ENCODE measurements at places on chromosomes 16 and 17.
A peak's percentile ranks its signal among the peaks of the same experiment; 100 is the strongest.

DNA sequence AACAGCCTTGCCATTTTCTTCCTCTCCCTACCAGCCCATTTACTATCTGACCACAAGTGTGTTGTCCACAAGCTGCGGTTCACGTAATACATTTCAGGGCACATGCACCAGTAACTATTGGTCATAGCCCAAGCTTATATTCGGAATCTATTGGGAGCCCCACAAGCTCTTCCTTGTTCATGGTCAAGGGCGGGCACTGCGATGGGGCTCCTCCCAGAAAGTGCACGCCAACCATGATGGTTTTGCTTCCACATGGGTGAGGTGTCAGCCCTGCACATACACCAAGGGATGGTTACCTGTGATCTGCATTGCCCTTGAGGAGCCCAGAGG lies 12.1 kb downstream of the THRA start:
- DNase-seq: no peak

- DNase-seq: no peak
These were observed 714 bp downstream of the TNS4 start for GRCh38 chr17:40500709-40501108.

DNA sequence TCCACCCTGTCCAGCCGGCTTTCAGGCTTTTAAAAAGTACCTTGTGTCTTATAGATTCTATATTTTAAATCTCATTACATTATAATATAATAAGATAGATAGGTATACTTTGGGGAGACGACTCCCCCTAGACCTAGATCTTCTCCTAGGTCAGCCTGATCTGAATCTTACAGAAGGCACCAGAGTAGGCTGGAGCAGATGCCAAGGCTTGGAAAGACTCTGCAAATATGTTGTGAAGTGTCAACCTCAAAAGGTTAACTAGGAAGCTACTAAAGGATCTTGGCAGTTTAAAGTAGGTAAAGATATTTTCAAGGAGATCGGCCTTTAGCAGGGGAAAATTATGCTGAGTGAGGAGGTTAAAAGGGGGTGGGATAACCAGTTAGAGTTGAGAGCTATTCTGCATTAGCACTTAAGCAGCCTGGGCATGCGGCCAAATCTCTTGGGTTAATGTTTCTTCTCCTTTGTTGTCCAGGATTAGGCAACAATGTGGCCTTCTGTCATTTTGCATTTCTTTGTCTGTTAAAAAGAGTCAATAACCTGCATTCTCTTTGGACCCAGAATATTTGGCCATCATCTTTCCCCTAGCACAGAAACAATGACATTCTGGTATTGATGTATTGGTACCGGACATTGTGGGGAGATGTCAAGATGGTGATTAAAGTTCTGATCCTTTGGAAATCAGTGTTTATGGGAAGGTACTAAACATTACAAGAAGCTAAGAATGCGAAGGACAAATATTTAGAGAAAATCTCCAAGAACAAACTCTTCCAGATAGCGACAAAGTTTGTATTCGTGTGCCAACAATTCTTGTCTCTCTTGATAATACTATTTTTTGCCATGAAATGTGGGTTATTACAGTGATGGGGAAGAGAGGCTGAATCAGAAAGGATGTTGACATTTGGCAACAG lies 51.2 kb upstream of the DHX40 start:
- DNase-seq: peak; percentile 82

GRCh38 chr16:6038941-6039645 lies 941.5 kb upstream of the EEF2KMT start:
- DNase-seq: no peak

- peak; percentile 65 for DNase-seq
These were observed 1.8 kb downstream of the KCNJ2 start for GRCh38 chr17:70171159-70171558.

DNA sequence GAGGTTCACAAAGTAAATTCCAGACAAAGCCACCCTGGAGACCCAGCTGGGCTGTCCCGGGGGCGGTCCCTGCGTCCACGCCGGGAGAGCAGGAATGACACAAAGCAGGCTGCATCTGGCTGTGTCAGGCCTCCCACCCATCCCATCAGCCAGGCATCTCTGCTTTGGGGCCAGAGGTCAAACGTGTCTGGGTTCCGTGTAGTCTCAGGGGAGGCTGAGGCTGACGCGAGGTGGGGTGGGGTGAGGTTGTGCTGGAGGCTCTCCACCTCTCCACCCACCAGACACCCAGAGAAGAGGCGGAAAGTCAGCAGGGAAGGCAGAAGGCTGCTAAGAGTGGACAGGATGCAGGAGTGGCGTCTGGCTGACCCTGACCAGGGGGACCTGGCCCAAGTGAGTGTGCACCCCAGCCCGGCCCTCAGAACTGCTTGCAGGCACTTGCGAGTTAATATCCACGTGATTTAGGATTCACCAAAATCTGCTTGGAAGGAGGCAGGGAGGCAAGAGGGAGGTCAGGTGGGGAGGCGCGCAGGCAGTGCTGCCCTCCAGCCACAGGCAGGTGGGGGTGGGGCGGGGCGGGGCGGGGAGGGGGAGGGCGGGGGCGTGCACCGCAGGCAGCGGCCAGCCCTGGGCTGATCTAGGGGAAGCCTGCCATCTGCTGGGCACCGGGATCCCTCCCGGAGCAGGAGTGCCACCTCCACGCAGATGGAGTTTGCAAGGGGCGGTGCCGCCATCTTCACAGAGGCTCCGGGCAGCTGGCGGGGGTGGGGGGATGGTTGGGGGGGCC lies 44.3 kb downstream of the TBC1D16 start:
- peak; percentile 94 for DNase-seq

DNA sequence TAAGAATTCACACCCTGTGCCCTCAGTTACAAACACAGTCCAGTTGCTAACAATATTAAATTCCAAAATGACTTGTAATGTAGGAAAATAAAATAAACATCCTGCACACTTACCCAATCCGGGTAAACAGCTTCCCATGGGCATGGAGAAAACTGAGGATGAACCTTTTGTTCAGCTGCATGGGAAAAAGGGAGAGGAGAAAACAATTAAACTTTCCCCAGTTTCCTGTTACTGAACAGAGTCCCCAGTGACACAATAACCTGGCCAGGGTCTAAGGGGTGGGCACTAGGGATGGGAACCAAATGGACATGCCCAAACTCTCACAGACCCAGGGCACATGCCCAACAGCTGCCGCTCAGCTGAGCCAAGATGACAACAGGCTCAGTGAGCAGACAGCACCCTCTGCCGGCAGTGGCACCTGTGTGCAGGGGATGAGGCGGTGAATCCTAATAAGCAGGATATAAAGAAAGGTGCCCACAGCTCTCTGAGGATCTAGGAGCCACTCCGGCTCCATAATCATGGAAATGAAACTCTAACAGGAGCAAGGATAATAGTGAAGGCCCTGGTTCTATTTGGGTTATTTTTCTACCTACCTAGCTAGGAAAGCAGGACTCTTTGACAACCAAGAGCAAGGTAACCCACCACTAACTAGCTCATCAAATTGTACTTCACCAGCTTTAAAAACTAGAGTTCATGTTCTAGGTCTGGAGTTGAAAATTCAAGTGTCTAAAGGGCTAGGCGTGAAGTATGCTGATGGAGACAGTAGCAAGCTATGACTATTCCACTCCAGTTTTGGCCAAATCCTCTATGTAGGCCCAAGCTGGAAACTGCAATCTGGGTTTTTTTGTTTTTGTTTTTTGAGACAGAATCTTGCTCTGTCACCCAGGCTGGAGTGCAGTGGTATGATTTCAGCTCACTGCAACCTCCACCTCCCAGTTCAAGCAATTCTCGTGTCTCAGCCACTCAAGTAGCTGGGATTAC lies 58.8 kb downstream of the SMG6 start:
- DNase-seq: peak; percentile 95

- no peak for DNase-seq
These were observed 1247.6 kb downstream of the CDH8 start for GRCh38 chr16:60788631-60789030.

DNA sequence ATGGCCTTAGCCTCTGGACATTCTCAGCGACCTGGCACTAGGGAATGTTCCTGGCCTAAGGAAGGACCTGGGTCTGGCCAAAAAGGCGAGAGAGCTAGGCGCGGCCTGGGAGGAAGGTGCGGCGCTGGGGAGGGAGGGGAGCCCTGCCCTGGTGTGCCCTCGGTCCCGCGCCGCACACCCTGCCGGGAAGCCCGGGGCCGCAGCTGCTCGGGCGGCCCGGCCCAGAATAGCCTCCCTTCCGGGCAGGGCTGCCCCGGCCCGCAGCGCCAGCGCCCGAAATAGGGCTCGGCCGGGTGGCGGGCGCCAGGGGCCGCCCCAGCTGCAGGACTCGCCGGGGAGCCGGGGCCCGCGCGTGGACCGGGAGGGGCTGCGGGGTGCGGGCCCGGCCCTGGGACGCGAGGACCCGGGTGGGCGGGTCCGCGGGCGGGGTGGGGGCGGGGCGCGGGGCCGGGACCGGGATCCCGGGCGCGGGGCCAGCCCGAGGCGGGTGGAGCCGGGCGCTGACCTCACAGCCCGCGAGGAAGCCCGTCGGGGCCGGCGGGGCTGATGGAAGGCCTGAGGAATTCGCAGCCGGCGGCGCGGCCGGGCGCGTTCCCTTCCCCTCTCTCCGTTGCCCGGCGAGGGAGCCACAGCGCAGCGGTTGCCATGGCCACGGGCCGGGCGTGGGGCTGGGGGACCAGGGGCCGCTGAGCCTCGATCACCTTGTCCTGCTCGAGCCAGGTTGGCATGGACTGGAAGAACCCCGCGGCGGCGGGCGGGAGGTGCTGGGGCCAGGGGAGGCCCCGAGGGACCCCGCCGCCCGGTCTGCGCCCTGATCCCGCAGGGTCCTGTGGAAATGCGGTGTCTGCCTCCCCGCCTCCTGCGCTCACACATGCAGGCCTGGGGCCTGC lies 18.1 kb downstream of the SOCS3 start:
- peak; percentile 86 for DNase-seq

DNA sequence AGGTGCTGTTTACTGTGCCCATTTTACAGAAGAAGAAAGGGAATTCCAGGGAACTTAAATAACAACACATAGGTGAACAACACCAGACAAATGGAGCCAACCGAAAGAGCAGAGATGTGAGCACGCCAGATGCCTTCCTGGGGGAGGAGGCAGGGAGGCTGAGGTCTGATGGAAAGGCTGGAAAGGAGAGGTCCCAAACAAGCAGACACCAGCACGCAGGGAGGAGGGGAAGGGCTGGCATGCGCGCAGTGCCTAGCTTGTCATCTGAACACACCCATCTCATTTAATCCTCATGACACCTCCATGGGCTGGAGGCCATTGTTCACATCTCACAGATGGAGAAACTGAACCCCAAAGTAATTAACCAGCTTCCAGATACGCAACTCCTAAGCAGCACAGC lies 20.9 kb upstream of the CACNG5 start:
- no peak for DNase-seq

DNA sequence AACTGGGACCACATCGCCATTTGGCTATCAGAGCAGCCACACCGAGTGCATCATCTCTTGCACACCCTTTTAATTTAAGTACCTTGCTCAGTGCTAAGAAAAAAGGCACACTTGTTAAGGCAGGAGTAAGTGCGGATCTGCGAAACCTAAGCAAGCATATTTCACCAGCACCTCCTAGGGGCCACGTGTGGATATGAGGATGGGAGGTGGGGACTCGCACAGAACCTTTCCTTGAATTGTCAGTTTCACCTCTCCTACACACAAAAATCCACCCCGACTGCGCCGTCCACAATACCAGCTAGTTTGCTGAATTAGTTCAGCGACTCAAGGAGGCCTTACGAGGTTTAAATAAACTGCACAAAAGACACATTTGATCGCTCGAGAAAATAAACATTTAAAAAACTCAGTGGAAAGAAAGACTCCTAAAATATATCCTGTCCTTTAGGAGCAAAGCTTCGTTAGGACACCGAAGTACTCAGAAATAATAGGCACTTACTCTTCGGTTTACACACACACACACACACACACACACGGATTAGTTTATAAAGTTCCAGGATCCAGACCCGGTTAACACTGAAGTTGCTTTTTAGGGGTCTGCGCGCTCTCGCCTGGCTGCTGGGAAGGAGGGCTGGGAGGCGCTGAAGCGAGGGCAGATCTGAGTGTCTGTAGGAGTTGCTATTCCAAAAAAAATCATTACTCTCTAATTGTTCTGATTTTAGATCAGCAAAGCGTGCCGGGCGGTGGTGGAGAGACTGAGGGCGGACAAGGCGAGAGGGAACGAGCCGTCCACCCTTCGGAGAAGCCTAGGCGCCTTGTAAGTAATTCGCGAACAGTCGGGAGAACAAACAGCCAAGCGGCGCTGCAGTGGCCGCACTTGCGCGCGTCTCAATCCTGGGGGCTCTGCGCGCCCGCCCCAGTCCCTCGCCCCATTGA lies 1.0 kb upstream of the KCNJ2 start:
- DNase-seq: peak; percentile 86

- peak; percentile 80 for DNase-seq
These were observed 77.0 kb downstream of the MYH13 start for GRCh38 chr17:10295728-10296343.

DNA sequence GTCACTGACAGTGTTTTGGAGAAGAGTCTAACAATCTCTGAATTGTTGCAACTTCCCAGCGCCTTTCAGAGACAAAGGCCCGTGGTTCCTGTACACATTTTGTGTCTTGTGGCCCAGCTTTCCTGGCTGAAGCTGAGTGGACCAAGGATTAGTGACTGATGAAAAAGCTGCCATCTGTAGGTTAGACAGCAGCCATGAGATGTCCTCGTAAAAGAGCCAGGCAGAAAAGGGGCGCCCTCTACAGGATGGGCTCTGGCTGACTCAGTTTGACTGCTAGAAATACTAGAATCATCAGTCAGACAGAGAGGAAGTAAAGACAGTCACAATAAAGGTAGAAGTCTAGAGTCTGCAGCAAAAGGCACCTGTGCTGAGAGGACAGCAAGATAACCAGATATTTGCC lies 26.5 kb upstream of the NF1 start:
- DNase-seq: no peak

GRCh38 chr16:67260426-67261063 lies 11.8 kb downstream of the SLC9A5 start:
- DNase-seq: peak; percentile 62

DNA sequence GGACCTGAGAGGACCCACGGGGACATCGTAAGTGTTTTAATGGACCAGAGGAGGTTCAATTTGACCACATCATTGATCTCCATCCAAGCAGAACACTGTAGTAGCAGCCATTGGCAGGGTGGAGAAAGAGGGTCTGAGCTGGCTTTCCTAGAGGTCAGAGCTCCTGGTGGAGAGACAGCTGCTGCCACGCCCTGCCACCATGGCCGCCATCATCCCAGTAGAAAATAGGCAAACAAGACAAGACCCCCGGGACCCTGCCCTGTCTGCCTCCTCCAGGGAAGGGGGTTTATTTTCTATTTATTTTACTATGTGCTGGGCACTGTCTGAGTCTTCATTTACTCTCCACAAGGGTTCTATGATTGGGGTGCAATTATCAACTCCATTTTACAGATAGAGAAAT lies 11.4 kb upstream of the ITGA3 start:
- DNase-seq: no peak

DNA sequence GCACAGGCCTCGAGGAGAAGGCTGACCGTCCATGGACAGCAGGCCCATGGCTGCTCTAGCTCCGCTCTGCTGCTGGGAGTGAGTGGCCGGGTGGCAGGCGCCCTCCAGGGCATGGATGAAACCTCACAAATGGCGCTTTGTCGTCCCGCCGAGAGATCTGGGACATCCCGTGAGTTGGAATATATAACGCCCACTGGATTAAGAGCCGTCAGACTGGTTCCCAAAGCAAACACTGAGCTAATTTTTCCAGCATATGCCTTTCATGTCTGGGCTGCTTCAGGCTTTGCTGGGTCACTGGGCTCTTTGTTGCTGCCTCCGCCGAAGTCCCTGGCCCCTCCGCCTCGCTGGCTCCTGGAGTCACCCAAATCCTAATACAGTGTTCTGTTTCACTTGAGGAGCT lies 266.3 kb downstream of the FOXL1 start:
- peak; percentile 73 for DNase-seq

- DNase-seq: no peak
These were observed 226.7 kb upstream of the N4BP1 start for GRCh38 chr16:48836636-48837035.

- DNase-seq: no peak
These were observed 1.9 kb upstream of the CLEC19A start for GRCh38 chr16:19283637-19284036.

All from tongue (tissue), 3 donors.